Activated CD8-positive, alpha-beta memory T cell treated with anti-CD3 and anti-CD28 coated beads for 4 hours (primary cell): ENCODE measurements at places on chromosomes 2 and 18.

DNA sequence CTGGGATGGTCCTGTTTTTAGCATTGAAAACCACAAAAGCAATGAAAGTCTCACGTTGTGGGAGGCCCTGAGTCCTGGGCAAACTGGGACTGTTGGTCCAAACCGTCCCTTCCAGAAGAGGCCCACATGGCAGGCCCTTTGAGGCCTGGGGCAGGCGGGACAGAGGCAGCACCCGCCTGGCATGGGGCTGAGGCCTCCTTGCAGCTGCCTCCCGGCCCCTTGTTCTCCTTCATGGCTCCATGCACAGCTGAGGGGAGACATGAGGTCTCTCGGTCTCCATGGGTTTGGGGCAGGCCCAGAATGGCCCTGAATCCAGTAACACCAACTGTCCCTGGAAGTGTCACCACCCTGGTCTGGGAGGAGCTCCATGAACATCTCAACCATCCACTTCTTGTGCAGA, 61.9 kb downstream of the RRM2 start:
- no peak for DNase-seq

DNA sequence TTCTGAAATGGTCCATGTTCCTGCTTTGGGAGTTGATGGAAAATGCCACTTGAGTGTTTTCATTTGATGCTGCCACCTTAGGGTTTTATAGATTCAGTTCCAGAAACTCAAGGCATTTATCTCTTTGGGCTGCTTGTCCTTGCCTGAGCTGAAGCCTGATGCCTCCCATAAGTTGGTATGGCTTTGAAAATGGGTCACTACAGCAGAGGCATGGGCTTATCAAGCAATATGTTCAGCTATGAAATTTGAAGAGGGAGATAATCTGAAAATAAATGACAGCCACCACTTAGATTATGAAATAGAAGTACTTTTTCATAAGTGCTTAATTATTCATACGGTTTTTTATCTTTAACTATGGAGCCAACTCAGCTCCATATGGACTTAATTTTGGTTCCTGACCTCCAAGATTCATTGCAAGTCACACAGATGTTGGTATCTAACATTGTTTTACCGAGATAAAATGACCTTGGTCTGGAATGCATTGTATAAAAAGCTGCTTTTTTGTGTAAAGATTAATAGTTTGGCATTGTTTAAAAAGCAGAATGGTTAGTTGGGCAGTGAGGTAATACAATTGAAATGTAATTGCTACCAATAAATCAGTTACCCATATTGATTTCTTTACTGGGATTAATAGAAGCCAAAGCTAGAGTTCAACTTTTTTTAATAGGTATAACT, 4.5 kb downstream of the SLC14A1 start:
- DNase-seq = no peak

- DNase-seq = no peak
These were observed 3.8 kb downstream of the ACTG2 start for GRCh38 chr2:73896362-73897239.

GRCh38 chr2:230552181-230552580, 136.2 kb downstream of the SP100 start:
- DNase-seq = no peak

- DNase-seq = no peak
These were observed 88.3 kb upstream of the ITGB6 start for GRCh38 chr2:160288324-160288723.
